ENCODE measurements at places on chromosomes 2 and 18.

- no peak for DNase-seq
Observed at GRCh38 chr18:38368886-38369285, 803.3 kb upstream of the CELF4 start.

- no peak for DNase-seq
Observed at GRCh38 chr18:23244401-23244800, 109.1 kb downstream of the CABLES1 start.

DNA sequence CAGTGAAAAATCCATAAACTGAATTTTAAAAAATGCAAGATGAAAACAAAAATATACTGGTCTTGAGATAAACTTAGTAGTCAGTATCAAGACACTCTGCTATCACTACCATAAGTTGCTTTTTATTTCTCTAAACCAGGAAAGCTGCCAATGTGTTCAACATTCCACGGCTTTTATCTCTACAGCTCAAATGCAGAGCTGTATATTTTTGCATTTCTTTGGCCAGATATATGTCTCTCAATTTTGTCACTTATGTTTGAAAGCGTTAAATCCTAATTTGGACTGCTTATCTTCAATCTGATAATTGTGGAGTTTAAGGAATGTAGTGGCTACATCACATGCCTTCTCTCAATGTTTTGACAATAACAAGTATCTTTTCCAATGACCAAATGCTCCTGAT, 609.5 kb downstream of the EPHA4 start:
- DNase-seq = no peak

GRCh38 chr2:3572620-3573019, 2.4 kb upstream of the RPS7 start:
- no peak for DNase-seq

DNA sequence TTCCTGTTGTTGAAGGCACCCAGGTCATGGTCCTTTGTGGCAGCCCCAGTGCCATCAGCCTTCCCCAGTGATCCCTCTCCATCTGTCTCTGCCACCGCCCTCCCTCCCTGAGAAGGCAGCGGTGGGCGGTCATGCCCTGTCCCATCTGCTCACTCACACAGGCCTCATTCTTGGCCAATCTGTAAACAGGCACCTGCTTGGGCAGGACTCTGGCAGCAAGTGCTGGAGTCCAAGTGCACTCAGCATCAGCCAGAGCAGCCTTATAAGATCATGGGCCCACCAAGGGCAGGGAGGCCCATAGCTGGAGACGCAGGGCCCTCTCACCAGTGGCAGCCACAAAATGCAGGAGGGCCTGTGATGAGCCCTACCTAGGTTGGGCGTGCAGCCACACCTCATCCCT, 140.9 kb downstream of the TWIST2 start:
- DNase-seq = no peak

DNA sequence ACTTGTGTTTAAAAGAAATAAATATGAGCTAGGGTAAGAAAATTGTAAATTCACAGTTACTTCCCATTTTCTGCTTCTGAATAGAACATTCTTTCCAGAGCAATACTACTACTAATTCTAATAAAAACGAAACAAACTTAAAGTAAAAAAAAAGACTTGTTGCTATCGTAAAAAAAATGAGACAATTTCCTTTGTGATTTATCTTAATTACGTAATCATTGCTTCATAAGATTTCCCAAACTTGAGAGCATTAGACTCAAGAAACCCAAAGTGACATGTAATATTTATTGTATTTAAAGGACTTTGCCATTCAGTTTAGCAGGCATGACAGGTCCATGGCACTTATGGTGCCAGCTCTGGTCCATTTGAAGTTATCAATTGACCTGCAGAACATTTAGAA, 153.8 kb downstream of the AQP4 start:
- DNase-seq = no peak

GRCh38 chr2:205914213-205915129, 171.5 kb downstream of the INO80D start:
- no peak for DNase-seq

GRCh38 chr18:44464398-44465180, 216.1 kb upstream of the SETBP1 start:
- DNase-seq = peak; percentile 28

DNA sequence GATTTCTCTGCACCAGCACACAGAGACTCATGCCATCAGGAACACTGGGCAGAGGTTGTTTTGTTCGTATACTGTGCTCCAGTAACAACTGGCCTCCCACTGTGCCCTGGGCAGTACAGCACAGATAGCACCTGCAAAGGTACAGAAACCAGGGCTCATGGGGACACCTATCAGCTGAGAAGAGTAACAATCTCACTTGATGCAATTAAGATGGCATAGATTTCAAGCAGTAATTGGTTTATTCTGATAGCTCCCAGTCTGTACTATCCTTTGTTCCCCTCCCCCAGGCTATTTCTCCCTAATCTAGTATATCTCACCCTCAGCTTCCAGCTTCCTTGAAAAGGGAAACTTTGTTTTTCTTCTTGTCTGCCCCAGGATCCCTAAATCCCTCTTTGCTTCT, 343.9 kb upstream of the MMADHC start:
- no peak for DNase-seq

DNA sequence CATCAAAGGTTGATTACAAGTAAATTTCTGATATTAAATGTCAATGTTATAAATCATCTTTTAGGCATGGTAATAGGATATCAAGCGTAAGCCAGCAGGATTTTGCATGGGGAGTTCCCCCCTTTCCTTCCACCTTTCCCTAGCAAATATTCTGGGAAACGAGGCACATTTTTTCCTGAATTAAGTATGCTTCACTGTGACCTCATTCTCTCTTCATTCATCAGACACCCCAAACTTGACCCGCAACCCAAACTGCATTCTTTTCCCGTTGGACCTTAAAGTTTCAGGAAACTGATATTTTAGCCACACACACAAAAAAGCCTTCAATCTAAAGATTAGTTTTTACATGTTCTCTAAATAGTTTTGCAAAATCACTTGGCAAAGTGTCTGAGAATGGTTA, 214.5 kb upstream of the CTAGE1 start:
- no peak for DNase-seq

- DNase-seq = no peak
Observed at GRCh38 chr2:182248362-182248761, 178.5 kb downstream of the PDE1A start.

DNA sequence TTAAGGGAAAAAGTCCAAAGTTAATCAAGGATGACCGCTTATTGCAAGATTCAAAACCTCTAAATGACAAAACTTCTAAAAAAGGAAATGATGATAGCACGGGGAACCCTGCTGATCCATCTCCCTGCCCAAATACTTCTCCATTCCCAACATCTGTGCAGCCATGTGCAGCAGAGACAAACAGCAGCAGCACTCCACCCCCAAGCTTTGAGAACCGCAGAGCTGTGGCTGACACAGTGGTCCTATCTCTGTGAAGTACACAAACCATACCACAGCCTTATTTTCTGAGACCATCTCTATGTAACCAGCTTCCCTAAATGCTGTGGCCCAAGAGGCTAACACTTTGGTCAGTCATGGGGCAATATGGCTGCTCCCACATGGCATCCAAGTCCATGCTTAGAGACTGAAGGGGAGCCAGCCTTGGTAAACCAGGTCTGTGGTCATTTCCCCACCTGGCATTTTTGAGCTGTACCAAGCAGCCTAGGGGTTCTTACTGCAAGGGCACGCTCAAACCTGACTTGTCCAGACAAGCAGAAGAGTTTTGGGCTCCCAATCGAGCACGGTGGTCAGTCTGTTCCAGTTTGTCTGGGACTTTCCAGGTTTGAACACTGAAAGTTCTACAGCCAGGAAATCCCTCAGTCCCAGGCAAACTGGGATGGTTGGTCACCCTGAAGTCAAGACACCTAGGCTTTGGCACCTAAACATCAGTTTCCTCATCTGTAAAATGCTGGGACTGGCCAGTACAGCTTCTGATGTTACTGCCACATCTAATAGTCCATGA, 17.1 kb upstream of the NFE2L2 start:
- no peak for DNase-seq

DNA sequence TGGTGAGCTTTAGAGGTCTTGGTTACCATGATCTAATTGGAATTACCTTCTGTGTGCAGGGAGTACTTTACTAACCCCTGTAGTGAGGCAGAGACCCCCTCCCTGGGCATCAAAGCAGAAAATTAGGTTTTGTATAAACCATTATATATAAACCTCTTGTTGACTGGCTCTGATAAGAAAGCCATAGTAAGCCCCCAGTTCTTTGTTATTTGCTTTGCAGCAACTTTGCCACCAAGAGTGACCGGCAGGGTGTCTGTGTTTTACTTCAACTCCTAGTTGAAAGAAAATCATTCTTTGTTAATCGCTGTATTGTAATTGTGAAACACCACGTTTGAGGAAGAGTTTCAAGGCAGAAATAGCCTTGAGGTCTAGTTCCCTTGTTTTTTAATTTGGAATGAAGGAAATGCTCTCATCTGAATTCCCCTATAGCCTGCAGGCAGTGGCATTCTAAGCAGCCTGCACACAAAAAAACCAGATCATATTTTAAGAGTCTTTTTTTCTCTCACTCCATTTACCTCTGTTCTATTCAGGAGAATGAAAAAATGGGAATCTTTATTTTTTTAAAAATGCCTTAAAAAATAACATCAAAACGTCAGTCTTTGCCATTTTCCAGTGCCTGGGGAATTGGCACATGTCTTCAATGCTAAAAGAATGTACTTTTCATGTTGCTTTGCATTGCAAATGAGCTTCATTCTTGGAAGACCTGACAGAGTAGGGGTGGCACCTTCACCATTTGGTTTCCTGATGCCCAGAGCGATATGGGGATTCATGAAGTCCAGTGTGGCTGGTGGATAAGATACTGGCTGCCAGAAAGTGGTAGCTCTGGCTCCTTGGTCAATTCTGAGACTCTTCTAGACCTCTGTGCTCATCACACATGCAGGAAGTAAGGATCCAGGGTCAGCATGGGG, 338.1 kb downstream of the SLC4A3 start:
- no peak for DNase-seq

DNA sequence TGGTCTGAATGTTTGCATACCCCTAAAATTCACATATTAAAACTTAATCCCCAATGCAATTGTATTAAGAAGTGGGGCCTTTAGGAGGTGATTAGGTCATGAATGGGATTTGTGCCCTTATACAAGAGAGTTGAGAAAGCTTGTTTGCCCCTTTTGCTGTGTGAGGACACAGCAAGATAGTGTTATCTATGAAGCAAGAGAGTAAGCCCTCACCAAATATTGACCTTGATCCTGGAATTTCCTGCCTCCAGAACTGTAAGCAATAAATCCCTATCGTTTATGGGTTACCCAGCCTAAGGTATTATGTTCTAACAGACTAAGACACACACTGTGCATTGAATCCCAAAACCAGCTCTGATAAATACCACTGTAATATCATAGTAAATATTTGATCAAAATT, 32.2 kb downstream of the NR4A2 start:
- DNase-seq = no peak

GRCh38 chr2:227188292-227188691, 23.9 kb downstream of the COL4A3 start:
- DNase-seq = no peak

DNA sequence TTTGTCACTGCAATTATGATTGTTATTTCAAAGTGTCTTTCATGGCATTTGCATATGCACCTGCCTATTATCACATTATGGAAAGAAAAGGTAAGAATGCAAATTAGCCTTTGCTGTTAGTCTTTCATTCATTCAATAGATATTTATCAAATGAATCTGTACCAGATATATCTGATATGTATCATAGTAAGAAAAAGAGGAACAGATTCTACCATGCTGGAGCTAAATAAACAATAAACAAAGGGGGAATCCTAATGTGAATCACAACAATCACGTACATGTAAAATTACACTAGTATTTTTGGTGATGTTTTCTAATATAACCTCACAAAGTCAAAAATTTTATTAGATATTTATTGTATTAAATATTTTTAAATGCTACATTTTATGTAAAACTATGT, 446.4 kb downstream of the THSD7B start:
- DNase-seq = no peak

- DNase-seq = no peak
Observed at GRCh38 chr2:18194161-18194560, 315.7 kb downstream of the KCNS3 start.

DNA sequence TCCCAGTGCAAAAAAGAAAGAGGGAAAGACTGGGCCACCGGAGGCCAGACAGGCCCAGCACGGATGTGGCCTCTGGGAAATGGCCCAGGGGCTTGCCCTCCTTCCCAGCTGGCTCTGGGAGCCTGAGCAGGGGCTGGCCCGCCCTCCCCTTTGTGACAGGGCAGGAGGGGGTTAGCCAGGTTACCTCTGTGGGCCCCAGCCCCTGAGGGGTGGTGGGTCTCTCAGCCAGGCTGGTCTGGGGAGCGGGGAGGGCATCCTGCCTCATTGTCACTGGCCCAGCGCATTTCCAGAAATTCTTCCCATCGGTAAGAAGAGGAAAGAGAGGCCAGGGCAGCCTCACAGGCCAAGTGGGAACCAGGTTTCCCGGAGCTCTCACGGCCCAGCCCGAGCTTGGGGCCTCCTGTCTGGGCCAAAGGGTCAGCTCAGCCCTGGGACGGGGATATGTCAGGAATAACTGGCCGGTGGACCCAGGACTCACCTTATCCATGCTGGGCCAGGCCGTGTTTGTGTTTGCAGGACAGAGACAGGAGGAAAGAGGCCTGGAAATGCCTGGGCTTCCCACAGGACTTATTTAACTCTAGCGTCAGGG, 182.2 kb downstream of the ZFP36L2 start:
- no peak for DNase-seq

GRCh38 chr2:145691659-145692058, 1171.7 kb upstream of the ZEB2 start:
- no peak for DNase-seq

- no peak for DNase-seq
Observed at GRCh38 chr18:12279781-12280531, 25.8 kb downstream of the CIDEA start.

DNA sequence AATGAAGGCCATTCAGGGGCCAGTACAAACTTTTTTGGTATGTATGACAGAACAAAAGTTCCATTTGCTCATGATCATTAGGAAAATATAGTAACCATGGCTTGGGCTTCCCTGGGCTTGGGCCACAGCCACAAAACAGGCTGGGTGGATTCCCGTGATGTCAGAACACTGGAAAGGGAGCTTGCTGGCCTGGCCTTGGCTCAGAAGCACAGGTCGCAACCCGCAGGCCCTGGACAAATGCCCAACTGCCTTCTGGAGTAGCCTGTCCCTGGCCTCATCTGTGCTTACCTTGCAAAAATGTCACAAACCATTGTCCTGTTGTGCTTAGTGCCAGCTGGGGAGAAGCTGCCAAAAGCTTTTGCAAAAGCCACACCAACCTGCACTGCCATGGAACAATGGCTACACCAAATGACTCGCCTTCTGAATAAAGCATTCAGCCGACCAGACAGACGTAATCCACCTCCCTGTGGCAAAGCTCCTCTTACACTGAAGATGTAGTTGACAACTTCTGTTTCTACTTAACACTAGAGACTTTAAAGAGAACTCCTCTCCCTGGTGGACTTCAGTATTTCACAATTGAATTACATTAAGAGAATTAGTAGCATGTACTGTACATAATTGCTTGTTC, 125.5 kb downstream of the ANKRD44 start:
- DNase-seq = no peak

DNA sequence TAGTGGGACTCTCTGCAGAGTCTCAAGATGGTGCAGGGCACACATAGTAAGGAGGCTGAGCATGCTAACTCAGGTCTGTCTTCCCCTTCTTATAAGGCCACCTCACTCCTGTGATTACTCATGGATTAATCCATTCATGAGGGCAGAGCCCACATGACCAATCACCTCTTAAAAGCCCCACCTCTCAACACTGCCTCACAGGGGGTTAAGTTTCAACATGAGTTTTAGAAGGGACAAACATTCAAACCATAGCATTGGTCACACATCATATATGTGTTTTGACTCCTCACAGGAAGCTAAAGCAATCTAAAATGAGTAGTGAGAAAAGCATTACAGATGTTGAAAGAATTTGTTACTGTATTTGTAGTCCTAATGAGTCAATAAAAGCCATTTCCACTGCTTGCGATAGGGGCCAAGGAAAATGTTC, 57.5 kb downstream of the DTNA start:
- DNase-seq = no peak

Measured in NCI-H460 (cell line).